ENCODE measurements at places on chromosomes 6 and 20.

- DNase-seq, result no peak
Observed at GRCh38 chr20:45924391-45925261, 9.9 kb upstream of the PCIF1 start.

GRCh38 chr20:51097351-51098120 lies 74.6 kb upstream of the KCNG1 start:
- DNase-seq, result no peak

- DNase-seq, result no peak
Observed at GRCh38 chr6:2821554-2821953, 20.1 kb downstream of the SERPINB1 start.

GRCh38 chr6:56448046-56448445 lies 194.6 kb downstream of the DST start:
- no peak for DNase-seq

GRCh38 chr6:132304891-132305305 lies 96.4 kb downstream of the MOXD1 start:
- DNase-seq, result no peak

DNA sequence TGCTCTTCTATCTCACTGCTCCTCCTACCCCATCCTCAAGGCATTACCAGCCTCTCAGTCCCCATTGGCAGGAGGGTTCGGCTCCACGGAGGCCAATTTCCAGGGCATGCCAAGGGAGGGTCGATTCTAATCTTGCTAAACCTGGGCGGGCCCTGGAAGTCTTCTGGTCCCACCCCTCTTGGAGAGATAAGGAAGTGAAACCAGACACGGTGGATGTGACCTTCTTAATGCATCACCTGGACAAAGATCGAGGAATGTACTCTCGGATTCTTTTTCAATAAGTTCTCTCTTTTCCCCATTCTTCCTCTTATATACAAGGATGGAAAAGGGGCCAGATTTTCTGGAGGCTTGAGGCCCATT lies 112.2 kb upstream of the ARMC2 start:
- no peak for DNase-seq

DNA sequence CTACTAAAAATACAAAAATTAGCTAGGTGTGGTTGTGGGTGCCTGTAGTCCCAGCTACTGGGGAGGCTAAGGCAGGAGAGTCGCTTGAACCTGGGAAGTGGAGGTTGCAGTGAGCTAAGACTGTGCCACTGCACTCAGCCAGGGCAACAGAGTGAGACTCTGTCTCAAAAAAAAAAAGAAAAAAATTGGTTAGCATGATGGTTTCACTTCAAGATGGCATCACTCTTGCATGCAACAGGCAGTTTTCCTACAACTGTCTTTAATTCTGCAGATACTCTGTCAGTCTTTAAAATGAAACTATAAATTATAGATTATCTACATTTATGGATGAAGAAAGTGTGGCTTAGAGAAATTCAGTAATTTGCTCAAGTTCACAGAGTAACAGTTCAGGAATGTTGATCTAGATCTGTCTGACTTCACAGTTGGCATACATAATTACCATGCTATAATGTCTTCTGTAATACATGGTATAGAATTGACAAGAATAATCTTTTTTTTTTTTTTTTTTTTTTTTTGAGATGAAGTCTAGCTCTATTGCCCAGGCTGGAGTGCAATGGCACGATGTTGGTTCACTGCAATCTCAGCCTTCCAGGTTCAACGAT lies 27.0 kb downstream of the ITCH start:
- DNase-seq, result no peak

GRCh38 chr6:143505537-143505936 lies 6.0 kb downstream of the FUCA2 start:
- no peak for DNase-seq

- DNase-seq, result no peak
Observed at GRCh38 chr20:59774921-59775686, 158.3 kb downstream of the SYCP2 start.

DNA sequence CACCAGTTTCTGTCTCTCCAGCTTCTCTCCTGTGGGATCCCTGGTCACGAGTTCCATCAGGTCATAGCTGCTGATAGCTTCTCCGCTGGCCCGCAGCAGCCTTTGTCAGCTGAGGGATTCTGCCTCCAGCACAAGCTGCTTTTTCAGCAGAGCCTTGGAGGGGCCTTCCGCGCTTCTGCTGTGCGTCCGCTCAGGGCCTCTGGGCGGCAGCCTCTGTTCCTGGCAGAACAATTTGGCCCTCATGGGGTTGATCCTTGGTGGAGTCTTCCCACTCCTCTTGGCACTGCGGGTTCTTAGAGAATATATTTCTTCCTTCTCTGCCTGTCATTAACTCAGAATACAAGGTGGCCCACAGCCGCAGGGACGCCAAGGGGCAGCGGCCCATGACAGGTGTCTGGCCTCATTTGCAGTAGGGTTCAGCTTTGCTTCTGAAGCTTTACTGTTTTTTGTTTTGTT lies 158.8 kb downstream of the DTNBP1 start:
- no peak for DNase-seq

GRCh38 chr6:163711615-163712565 lies 297.4 kb downstream of the QKI start:
- no peak for DNase-seq

DNA sequence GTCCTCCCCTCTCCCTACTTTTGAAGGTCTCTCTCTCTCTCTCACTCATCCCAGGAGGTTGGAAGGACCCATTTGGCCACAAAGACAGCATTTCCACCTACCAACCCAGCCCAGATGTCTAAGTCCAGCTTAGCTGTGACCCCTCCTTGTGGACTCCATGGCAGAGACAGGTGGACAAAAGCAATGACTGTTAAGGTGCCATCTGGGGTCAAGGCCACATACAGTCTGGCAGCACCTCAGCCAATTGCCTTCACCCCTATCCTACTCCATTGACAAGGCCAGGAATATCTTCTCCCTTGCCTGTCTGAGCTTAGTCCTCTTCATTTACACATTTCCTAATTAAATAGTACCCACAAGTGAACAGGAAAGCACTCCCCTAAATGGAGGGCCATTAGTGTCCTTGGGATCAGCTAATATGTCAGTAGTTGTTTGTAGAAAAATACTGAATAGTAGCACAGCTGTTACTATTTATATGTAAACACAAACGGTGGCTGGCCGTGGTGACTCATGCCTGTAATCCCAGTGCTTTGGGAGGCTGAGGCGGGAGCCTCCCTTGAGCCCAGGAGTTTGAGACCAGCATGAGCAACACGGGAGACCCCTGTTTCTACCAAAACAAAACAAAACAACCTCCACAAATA lies 28.8 kb downstream of the GCM1 start:
- no peak for DNase-seq

DNA sequence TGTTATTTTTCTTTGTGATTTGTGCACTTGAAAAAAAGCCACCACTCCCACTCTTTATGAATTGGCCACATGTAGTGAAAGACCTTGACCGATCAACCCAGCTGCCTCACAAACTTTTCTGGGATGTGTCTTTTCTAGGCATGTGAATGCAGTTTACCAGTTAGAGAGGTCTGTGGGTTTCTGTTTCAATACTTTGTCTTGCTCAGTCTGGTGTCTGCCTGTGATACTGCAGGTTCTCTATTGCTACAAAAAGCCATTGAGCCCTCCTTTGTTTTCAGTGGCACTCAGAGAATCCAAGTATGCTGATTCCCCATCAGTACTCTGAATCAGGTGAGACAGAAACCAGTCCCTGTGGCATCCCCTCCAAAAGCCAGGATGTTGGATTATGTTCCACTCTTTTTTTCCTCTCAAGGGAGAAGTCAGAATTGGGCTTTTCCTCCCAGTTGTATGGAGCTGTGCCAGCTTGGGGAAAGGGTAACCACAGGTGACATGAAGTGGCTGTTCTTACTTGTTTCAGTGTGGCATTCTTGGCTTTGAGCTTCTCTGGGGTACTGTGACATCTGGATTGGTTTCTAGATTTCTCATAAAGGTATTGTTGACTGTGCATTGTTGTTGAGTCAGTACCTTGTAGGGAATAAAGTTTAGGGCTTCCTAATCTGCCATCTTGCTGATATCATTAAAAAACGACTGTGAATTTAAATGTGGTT lies 26.3 kb upstream of the ZFP64 start:
- DNase-seq, result no peak

DNA sequence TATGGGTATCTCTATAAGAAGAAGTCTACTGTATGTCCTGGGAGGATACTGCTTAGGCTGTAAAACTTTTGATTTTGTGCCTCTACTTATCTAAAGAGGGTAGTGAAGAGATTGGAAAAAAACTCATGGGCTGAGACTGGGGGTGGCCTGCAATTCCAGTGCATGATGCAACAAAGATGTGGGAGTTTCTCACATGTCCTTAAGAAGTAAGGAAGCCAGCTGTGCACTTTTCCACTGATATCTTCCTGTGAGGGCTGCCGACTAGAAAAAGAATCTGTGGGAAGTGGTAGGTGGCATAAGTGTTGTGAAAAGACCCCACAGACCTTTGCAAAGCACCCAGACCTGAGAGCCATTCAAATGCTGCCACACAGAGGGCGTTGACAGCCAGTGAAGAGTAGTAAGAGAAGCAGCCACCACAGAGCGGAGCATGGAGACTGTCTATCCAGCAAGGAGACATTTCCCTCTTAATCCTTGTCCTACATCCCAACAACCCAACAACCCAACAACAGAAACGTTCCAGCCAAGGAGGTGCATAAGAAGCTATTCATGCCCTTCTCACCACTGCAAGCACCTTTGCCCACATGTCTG lies 65.1 kb downstream of the PFDN4 start:
- DNase-seq, result no peak

GRCh38 chr6:137102851-137103492 lies 58.2 kb upstream of the IL20RA start:
- no peak for DNase-seq

GRCh38 chr6:162854734-162855191 lies 127.0 kb downstream of the PACRG start:
- no peak for DNase-seq

- no peak for DNase-seq
Observed at GRCh38 chr6:137265561-137266308, 46.5 kb upstream of the IFNGR1 start.

Data from stimulated activated CD8-positive, alpha-beta memory T cell treated with anti-CD3 and anti-CD28 coated beads, Interleukin-4, amount 100 ng/mL, for 4 hours (primary cell).